ENCODE measurements at places on chromosomes 13 and 19.

DNA sequence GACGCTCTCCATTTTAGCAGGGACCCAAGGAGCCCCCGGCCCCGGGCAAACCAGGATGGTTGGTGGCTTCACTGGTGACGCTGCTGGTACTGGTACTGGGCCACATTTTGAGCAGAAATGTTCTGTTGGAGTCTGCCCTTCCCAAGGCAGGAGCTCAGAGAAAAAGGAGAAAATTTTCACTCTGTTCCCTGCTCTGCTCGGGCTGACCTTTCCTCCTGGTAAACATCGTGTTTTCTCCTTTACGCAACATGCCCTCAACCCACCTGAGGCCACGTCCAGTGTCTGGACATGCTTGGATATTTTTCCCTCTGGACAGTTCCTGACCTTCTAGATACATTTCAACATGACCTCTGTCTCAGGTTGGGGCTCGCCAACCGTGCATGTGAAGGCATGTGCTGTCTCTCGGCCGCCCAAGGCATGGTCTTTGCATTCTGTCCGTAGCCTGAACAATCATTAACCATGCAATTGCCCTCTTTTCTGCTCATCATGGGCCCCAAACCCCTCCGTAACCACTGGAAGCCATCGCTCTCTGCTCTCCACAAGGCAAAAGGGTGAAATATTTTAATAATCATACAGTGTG lies 115.2 kb upstream of the PEG3 start:
- DNase-seq, result no peak

DNA sequence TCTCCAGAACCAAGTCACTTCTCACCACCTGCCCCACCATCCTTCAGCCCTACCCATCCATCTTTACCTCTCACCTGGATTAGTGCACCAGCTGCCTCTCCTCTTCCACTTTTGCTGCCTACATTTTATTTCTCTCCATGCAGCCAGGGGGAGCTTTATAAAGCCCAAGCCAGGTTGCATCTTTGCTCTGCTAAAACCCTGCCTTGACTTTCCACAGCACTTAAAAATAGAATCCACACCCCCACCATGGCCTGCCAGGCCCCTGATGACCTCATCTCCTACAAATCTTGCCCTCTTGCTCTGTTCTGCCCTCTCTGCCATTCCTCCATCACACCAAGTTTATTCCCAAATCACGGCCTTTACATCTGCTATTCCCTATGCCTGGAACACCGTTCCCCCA lies 1.8 kb downstream of the HOOK2 start:
- DNase-seq, result no peak

- DNase-seq, result no peak
Observed at GRCh38 chr13:63910511-63910910, 2494.9 kb upstream of the PCDH20 start.

GRCh38 chr13:107799001-107799400 lies 416.3 kb downstream of the LIG4 start:
- no peak for DNase-seq

- no peak for DNase-seq
Observed at GRCh38 chr13:33968520-33969507, 150.9 kb downstream of the RFC3 start.

- DNase-seq, result no peak
Observed at GRCh38 chr19:15673176-15673654, 328 bp downstream of the CYP4F12 start.

GRCh38 chr13:40192858-40193257 lies 473.6 kb downstream of the FOXO1 start:
- DNase-seq, result no peak

- DNase-seq, result no peak
Observed at GRCh38 chr13:43348397-43348796, 325.0 kb downstream of the DNAJC15 start.

DNA sequence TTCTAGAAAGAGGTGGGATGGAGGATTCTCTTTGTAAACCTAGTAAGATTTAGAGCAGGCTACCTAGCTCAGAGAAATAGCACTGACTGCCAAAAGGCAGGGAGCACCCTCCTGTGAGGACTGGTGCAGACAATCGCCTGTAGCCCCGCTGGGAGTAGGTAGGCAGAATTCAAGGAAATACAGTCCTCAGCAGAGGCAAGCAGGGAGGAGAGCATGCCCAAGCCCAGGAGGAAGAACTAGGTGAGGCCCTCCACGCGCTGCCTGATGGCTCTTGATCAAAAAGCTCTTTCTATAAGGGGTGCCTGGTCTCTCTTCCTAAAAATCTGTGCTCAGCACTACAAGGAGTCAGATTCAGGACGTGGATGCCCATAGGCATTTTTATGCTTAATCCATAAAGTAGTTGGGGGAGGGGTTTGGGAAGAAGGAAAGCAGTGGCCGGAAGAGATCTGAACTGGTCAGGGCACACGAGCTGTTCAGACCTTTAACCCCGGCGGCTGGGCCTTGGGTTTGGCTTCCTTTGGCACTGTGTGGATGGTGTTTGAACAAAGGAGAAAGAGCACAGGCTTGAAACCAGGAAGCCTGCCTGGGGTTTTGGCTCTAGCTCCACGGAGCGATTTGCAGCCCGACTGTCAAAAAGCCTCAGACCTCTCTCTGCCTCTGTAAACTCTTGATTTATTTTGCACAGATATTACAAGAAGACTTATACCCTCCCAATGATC lies 320.6 kb downstream of the FOXO1 start:
- DNase-seq, result no peak

DNA sequence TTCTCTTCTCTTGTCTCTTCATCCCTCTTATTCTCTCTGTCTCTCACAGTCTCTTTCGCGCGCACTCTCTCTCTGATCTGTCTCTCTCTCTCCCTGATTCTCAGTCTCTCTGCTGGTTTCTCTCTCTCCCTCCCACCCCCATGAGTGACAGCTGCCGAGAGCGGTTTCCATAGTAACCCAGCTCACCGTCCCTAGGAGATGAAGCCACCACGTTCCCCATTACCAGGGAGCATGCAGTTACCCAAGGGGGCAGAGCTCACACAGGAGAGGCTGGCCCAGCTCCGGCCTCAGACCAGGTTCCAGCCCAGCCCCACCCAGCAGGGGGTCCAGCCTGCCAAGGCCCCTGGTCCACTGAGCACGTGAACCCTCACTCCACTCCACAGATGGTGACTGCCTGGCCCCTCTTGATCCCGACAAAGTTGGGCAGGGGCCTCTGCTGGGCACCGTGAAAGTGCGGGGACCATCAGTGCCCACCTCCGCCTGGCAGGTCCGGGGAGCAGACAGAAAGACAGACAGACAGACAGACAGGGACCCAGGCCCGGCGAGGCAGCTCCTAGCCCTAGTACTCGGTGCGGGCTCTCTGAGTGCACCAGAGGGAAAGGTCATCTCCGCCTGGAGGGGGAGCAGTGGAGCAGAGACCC lies 50.6 kb downstream of the CELF5 start:
- DNase-seq, result no peak

- DNase-seq, result no peak
Observed at GRCh38 chr13:34647379-34648150, 294.5 kb upstream of the NBEA start.

- DNase-seq, result peak; percentile 93
Observed at GRCh38 chr19:15584541-15585115, 30.4 kb upstream of the CYP4F8 start.

- DNase-seq, result no peak
Observed at GRCh38 chr19:41886761-41887710, 4.1 kb downstream of the ARHGEF1 start.

GRCh38 chr19:46878613-46879375 lies 18.0 kb downstream of the ARHGAP35 start:
- DNase-seq, result no peak
